ENCODE measurements at places on chromosomes 16 and 17.

DNA sequence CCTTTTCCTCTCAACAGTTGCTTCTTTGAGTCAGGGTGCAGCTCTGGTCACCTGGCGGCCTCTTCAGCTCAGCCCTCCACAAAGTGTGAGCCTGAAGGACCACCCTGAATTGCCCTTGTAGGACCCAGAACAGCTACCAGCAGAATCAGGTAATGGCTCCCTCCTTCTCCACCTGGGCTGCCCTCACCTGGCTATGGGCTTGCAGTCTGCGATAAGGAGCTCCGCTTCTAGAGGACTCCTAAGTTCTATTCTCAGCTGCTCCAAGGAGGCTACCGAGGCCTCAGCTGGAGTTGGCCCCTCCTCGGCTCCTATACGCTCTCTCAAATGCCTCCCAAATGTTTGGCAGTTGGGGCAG, 13.4 kb downstream of the SMIM5 start:
- DNase-seq, result no peak

- DNase-seq, result no peak
These were observed 1736.9 kb downstream of the TP53TG3F start for GRCh38 chr16:35196313-35196712.

GRCh38 chr17:77881545-77881944, 77.0 kb upstream of the TNRC6C start:
- peak; percentile 69 for DNase-seq

- DNase-seq, result no peak
These were observed 8.4 kb downstream of the HOXB4 start for GRCh38 chr17:48569674-48570324.

GRCh38 chr16:48492133-48492532, 106.9 kb upstream of the SIAH1 start:
- DNase-seq, result no peak

GRCh38 chr16:2585651-2586081, 47.8 kb downstream of the PDPK1 start:
- DNase-seq, result no peak

- no peak for DNase-seq
These were observed 21.3 kb downstream of the DNAH17 start for GRCh38 chr17:78555746-78556401.

DNA sequence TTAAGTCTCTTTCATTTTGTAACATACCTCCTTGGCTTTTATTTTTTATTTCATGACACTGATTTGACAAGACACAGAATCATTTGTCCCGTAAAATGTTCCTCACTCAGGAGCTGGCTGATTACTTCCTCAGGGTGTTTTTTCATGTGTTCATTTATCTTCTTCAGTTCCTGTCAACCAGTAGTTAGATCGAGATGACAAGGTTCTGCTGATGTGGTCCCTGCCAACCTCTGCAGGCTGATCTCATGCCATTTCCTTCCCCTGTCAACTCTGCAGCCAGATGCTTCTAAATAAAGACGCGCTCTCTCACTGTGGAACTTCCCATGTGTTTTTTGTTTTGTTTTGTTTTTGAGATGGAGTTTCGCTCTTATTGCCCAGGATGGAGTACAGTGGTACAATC, 8.1 kb upstream of the CXCL16 start:
- no peak for DNase-seq

GRCh38 chr17:28154214-28154613, 111.7 kb downstream of the NLK start:
- no peak for DNase-seq

DNA sequence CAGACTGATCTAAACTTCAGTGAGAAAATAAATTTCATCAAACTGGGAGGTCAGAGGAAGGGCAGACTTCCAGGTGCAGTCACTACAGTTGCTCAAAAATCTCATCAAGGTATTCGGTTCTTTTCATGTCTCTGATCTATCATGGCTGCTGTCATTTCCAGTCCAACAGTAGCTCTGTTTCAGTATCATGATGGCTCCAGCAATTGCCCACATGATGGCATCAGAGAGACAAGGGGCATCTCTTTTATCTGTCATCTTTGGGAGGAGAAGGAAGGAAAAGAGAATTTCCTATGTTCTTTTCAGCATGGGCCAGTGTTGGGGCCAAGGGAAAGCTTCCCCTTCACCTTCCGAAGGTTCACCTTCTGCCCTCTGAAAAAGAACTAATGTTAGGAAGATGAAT, 504.9 kb upstream of the HSBP1 start:
- no peak for DNase-seq

GRCh38 chr16:66274335-66275110, 92.0 kb upstream of the CDH5 start:
- DNase-seq, result no peak

- DNase-seq, result no peak
These were observed 207.7 kb downstream of the HS3ST3A1 start for GRCh38 chr17:13393841-13394710.

DNA sequence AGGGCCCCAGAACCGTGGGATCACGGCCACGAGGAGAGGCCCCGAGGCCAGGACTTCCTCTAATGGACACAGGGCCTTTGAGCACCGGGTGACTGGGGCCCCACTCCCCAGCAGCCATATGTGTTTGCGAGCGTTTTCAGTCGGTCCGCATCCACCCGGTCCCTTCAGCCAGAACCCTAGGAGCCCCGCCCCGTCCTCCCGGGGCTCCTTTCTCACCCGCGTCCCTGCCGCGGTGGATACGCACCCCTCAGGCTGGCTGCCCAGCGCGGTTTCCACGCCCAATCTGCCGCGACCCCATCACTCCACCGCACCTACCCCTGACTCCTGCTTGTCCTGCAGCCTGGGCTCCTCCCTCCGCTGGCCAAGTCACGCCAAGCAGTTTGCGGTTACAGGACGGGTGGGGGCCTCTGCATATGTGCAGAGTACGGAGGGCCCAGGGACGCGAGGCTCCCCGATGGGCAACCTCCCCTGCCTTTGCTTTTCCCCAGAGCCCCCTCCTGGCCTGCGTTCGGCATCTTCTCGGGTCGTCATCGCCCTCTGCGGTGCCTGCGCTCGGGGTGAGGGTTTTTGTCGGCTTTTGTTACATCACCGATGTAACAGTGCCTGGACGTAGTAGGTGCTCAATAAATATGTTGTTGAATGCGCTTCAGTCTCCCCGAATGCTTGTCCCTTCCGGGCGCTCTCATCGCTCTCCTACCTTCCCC, 1.0 kb upstream of the TTYH2 start:
- no peak for DNase-seq

- no peak for DNase-seq
These were observed 5.8 kb downstream of the DHX38 start for GRCh38 chr16:72099377-72099818.

Measured in activated effector memory CD4-positive, alpha-beta T cell treated with Interleukin-2 at 50 U/mL for 16 hours (primary cell).